T-helper 17 cell (primary cell): ENCODE measurements at places on chromosomes 5 and 9. TPM values are rescaled to one million over a fixed set of nuclear protein-coding genes. Genes with fewer than 3 reads are reported as not detected.

The PCDHB8 gene
- not detected for total RNA-seq

The LRRC19 gene
- not detected for total RNA-seq

The MYO10 gene
- total RNA-seq = 0.10 TPM

The NEURL1B gene
- total RNA-seq = 0.07 TPM

The COL23A1 gene
- total RNA-seq = not detected

The WDR38 gene
- total RNA-seq = not detected

The SLC6A7 gene
- total RNA-seq = not detected

The PCDHGA11 gene
- not detected for total RNA-seq

The NELFB gene
- 37.8 TPM for total RNA-seq

The ORM2 gene
- not detected for total RNA-seq

The DCTN4 gene
- total RNA-seq = 73.5 TPM

The QRFP gene
- total RNA-seq = not detected

The CNTNAP3 gene
- total RNA-seq = not detected

The STKLD1 gene
- 0.81 TPM for total RNA-seq

The ISL1 gene
- total RNA-seq = not detected

The IL13 gene
- 0.20 TPM for total RNA-seq

The JADE2 gene
- total RNA-seq = 129 TPM

The TMC1 gene
- not detected for total RNA-seq

The CYLC2 gene
- not detected for total RNA-seq

The KCNIP1 gene
- not detected for total RNA-seq

The PCDH12 gene
- 0.15 TPM for total RNA-seq

The IL4 gene
- total RNA-seq = not detected

The DRD1 gene
- not detected for total RNA-seq

The CCL27 gene
- total RNA-seq = not detected

The NTRK2 gene
- total RNA-seq = 1.6 TPM

The IFNA2 gene
- total RNA-seq = not detected

The TRMT10B gene
- total RNA-seq = 10.6 TPM

The ZNG1C gene
- 28.7 TPM for total RNA-seq

The PCDHAC1 gene
- not detected for total RNA-seq

The CERCAM gene
- 0.25 TPM for total RNA-seq

The CNTFR gene
- not detected for total RNA-seq

The LECT2 gene
- total RNA-seq = not detected

The SLC34A1 gene
- total RNA-seq = 0.40 TPM

The CEMIP2 gene
- 240 TPM for total RNA-seq

The EFNA5 gene
- total RNA-seq = not detected

The TMEM267 gene
- 10.6 TPM for total RNA-seq

The P4HA2 gene
- total RNA-seq = not detected

The MIER3 gene
- 24.6 TPM for total RNA-seq

The DIPK1B gene
- total RNA-seq = 3.2 TPM

The EIF4E1B gene
- not detected for total RNA-seq

The FBXO4 gene
- total RNA-seq = 10.5 TPM

The VCAN gene
- total RNA-seq = 8.0 TPM

The POU5F2 gene
- total RNA-seq = 2.9 TPM

The PPP1R2B gene
- total RNA-seq = 0.50 TPM

The ALDH7A1 gene
- 2.1 TPM for total RNA-seq

The CNTNAP3B gene
- not detected for total RNA-seq

The AK3 gene
- 15.2 TPM for total RNA-seq

The LHFPL2 gene
- 4.3 TPM for total RNA-seq

The PPP1R26 gene
- total RNA-seq = 2.6 TPM

The PLPPR1 gene
- total RNA-seq = not detected

The SEMA4D gene
- 312 TPM for total RNA-seq

The CSNK1G3 gene
- 65.7 TPM for total RNA-seq
